ENCODE measurements at places on chromosomes 16 and 17.

DNA sequence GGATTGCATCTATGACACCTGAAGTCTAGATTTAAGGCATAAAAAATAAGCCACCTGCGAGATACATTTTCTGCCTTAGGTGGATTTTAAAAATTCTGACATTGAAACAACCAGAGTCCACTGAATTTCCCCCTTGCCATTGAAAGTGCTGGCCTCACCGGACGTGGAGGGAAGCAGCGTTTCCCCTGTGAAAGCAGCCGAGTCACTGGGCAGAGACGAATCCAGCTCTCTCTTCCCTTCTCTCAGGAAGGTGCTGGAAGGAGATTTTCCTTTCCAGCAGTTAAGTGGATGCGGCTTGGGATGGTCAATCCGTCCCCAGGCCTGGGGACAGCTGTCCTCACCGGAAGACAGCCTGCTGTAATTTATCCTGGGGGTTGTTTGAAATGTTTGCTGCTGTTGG, 270.9 kb upstream of the FOXF1 start:
- DNase-seq, result no peak

- DNase-seq, result no peak
These were observed 335.3 kb downstream of the SOX9 start for GRCh38 chr17:72456075-72456474.

GRCh38 chr16:28556914-28557320, 3.2 kb downstream of the SGF29 start:
- no peak for DNase-seq

GRCh38 chr16:51710905-51711563, 560.0 kb upstream of the SALL1 start:
- DNase-seq, result no peak

DNA sequence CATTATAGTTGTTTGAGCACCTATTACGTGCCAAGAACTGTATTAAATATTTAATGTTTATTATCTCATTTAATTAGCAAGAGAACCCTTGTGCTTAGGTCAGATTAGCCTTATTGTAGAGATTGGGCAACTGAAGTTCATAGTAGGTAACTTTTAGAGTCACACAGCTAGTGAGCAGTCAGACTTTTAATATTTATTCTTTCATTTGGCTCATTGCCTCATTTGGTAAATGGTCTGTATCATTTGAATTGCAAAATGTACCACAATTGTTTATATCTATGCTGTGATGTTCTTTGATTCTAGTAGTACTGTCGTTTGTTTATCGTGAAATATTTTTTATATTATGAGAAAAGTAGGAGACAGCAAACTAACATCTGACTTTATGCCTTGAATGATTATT, 7.6 kb downstream of the CLTC start:
- no peak for DNase-seq

All from sciatic nerve (tissue), 2 donors.